ENCODE measurements at places on chromosomes 4 and X. TPM values are rescaled to one million over a fixed set of nuclear protein-coding genes. Genes with fewer than 3 reads are reported as not detected.

The NUDT6 gene
- total RNA-seq: 12.6 TPM

The XG gene
- total RNA-seq: 11.8 TPM

The ARHGEF6 gene
- 0.08 TPM for total RNA-seq

The RASSF6 gene
- 7.5 TPM for total RNA-seq

The MSN gene
- total RNA-seq: 431 TPM

The HMGN5 gene
- 0.39 TPM for total RNA-seq

The FGA gene
- total RNA-seq: not detected

The DIPK2B gene
- total RNA-seq: not detected

The F8A2 gene
- 0.23 TPM for total RNA-seq

The MGAT4D gene
- total RNA-seq: not detected

All from hair follicular keratinocyte (primary cell).